ENCODE measurements at places on chromosomes 1 and 21.

GRCh38 chr1:118995312-118996016 is 7.3 kb upstream of the TBX15 start:
- DNase-seq, result no peak

GRCh38 chr1:203985044-203985443 is 87.9 kb upstream of the SOX13 start:
- no peak for DNase-seq

- DNase-seq, result no peak
Measured at GRCh38 chr1:116095027-116095426, 16.2 kb upstream of the MAB21L3 start.

- DNase-seq, result no peak
Measured at GRCh38 chr1:90714521-90714951, 2.6 kb downstream of the BARHL2 start.

DNA sequence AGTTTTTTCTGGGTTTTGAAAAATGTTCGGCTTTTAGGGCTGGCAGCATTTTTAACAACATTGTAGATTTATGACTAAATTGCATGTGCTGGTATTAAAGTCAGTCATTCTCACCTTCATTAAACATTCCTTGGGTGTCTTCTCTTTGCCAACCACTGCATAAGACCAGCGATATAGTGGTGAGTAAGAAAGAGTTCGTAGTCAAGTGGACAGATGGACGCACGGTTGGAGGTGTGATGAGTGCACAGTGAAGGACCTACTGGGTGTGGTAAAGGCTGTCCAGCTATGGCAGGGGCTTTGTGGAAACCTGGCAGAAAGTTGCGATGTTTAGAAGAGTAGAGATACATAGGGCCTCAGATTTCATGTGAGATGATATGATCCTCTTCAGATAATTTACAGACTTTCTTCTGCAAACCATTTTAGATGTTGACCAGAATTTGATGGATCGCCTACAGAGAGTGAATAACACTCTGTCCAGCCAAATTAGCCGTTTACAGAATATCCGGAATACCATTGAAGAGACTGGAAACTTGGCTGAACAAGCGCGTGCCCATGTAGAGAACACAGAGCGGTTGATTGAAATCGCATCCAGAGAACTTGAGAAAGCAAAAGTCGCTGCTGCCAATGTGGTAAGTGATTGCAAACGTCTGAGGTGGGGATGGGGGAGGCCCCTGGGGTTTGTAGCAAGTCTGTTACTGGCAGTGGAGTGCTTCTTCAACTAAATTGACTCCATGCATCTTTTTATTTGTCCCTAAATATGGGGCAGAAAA is 56.0 kb upstream of the LAMC2 start:
- no peak for DNase-seq

- no peak for DNase-seq
Measured at GRCh38 chr1:159444511-159444910, 5.0 kb downstream of the OR10J1 start.

DNA sequence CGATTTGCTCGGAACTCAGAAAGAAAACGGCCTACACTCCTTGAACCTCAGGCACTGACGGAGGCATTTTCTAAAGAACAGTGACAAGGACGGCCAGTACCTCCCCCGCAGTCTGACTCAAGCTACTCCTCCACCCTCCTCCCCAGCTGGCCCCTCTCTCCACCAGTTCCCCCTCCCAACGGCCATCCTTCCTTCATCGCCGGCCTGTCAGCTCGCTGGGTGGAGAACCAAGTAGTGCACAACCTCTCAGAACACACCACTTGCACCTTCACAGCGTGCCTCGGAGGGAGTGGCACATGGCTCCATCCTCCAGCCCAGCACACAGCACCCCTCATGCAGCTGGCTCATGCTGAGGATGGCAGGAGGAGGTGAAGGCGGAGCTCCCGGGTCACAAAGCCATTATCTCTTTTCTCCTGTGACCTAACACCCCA is 58.8 kb downstream of the TOR1AIP2 start:
- DNase-seq, result no peak

DNA sequence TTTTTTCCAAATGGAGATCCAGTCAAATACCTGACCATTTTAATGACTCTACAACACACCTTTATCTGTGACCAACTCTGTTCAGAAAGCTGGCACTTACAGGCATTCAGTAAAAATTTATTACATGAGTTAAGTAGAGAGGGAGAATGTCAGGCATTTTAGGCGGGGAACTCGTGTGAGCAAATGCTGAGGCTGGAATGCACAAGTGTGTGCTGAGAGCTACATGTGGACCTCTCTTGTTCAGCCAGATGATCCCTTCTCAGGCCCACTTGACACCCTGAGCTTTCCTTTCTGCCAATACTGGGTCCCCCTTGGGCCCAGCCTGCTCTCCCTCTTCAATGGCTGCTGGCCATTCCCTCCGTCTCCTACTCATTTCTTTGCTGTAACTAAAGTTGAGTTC is 11.7 kb downstream of the PPIH start:
- DNase-seq, result no peak

DNA sequence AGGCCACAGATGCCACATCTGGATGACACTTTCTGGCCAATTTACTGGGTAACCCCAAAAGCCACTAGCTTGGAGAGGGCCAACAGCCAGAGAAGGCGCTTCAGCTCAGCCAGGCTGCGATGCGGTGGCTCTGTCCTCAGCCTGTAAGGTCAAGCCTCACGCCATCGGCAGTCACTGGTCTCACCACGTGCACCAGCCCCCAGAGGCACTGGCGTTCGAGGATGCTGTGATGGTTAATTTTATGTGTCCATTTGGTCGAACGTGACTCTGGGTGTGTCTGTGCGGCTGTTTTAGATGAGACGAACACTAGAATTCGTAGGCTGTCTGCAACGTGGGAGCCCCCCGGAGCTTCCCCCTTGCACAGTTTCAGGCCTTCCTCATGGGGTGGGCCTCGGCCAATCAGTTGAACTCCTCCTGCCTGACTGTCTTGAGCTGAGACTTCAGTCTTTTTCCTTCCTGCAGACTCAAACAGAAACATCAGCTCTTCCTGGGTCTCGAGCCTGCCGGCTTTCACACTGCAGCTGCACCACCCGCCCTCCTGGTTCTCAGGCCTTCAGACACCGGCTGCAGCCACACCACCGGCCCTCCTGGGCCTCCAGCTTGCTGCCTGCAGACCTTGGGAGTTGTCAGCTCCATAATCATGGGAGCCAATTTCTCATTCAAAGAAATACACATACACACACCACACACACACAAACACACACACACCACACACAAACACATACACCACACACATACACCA is 41.6 kb upstream of the SLC45A1 start:
- no peak for DNase-seq

DNA sequence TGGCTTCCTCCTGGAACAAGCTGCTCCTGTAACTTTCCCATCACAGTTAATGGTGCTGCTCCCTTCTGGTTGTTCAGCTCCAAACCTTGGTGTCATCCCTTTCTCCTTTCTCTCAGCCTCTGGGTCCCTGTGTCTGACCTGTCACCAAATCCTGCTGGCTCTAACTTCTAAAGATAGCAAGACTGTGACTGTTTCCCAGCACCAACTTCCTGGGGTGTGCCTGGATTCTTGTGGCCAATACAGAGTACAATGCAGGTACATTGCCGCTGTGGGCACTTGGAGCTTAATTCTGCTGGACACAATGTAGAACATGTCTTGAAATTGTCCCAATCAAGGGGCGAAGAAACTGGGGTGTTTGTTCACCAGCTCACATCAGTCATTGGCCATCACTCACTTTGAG is 156.7 kb upstream of the CSF3R start:
- DNase-seq, result no peak

DNA sequence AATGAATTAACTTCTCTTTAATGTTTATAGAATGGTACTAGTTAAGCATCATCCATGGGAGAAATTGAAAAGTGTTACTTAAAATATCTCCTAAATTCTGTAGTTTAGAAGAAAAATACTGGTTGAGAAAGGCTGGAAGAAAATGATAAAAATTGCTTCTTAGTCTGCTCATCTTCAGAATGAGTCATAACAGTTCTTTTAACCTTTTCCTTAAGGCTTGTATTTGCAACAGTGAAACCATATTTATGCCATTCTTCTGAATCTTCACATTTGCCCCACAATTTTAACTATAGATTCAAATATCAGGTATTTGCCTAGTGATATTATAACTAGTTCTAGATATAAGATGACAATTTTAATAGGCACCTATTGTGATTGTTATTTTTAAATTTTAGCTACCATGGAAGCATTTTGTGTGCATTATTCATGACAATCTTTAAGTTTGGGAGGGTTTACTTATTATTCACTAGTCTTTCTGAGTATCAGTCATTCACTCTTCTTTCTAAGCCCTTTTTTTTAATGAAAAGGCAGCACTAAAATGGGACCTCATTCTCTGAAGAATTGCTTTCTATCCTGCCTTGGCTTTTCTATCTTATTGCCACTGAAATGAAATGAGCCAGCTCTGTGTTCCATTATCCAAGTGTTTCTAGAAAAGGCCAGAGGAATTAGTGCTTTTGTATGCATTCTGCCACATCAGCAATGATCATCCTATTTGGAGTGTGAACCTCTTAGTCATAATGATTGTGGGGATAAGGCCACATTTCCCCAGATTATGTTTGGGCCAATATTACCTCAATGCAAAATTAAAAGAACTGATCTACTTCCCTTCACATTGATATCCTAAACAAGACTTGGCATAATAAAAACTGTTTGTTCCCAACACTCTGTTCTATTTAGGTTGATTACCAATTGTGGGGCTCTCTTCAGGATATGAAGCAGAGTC is 58.4 kb downstream of the SAMSN1 start:
- DNase-seq, result no peak

DNA sequence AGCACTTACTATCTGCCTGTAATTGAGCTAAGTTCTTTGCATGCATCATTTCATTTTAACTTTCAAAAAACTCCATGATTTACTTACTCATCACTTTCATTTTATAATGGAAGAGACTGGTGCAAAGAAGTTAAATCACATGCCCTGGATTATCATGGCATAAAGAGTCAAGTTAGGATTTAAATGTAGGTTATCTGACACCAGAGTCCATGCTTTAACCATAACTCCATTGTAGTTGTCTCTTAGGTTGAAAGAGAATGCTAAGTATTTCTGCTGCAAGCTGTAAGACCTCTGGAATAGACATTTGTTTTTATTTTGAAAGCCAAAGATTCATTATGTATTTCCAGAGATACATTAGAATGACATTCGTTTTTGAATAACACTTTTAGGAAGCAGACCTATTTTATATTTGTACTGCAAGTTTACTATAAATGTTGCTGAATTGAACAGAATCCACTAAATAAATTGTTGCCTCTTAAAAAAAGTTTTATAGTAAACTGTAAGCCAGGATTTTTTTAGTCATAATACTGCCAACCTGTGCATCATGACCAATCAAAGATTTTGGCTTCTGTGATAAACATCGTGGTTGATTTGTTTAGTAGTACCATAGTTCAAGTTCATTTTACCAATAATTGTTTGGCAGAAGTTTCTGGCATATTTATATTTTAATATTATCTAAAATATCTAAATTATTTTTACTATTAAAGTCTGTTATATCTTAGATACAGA is 26.1 kb downstream of the CFH start:
- no peak for DNase-seq

Measured in CD4-positive, alpha-beta T cell treated with Interleukin-10 for 1 hour (primary cell).